ENCODE measurements at places on chromosomes 5 and 9.

GRCh38 chr5:101687349-101687985 lies 608.6 kb downstream of the SLCO4C1 start:
- no peak for DNase-seq

- no peak for DNase-seq
These were observed 33.0 kb downstream of the ERGIC1 start for GRCh38 chr5:172866802-172867748.

GRCh38 chr9:114392749-114393112 lies 4.9 kb upstream of the AKNA start:
- no peak for DNase-seq

DNA sequence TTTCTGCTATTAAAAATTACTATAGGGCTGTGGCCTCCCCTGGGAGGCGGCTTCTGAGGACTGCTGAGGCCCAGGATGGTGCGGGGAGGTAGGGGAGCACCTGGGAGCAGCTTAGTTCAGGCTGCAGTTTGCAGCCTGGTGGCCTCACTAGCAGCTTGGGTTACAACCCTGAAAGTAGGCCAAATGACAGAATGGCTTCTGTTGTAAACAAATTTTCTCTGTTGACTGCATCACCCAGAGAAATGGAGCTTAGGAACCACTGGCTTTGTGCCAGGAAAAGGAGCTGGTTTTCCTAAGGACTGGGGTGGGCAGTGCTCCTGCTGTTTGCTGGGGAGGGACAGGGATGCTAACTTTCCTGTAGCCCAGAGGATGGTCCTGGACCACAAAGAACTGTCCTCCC lies 130.3 kb downstream of the ENTREP1 start:
- DNase-seq, result no peak

DNA sequence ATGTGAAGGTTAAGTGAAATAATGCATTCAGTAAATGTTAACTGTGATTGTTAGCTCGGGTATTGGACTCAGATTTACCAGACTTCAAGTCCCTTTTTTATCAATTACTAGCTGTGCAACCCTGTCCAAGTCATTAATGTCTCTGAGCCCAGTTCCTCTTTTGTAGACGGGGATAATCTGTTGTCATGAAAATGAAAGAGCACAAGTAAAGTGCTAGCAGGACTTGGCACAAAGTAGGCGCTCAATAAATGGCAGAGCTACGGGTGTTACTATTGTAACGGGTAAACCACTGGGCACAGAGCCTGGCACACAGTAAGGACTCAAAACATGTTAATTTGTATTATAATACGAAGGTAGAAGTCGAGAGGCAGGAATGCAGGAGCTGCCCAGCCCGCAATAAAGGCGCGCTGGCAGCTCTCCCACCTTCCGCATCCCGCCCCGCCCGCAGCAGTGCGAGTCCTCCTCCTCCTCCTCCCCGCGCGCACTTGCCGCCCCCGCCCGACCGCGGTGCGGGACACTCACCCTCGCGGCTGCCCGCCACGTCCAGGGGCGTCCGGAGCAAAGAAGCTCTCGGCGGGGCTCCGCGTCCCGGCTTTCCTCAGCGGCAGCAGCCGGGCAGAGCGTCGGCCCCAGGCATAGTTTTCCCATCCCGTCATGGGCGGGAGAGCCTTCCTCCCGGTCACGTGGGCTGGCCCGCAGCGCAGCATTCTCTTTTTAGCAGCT lies at the start of gene C1QTNF2:
C1QTNF2 (minus strand) TSS at position 637 of the 723 bp plus-strand sequence. CDS start 15,615 bp downstream, outside the sequence.
- no peak for DNase-seq

DNA sequence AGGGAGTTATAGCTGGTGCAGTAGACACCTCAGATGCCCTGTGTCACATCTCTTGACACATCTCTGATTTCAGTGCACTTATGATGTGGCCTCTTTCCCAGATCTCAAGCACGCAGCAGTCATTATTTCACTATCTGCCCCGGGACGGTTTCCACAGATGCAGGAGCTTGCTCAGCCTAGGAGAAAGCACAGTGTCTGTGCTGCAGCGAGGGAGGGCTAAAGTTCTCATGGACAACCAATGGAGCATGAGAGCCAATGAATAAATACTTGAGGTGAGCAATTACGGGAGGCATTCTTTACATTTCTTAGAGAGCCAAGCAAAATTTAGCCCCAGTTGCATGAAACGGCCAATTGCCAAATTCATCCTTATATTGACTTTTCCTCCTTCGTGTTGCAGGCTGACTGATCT lies 7.4 kb upstream of the MOB3B start:
- no peak for DNase-seq

All from GM10248 (cell line).